ENCODE measurements at places on chromosomes 1 and 21. TPM values are rescaled to one million over a fixed set of nuclear protein-coding genes. Genes with fewer than 3 reads are reported as not detected.

TGFB2 gene
- polyA plus RNA-seq = 10.2 TPM

GRCh38 chr1:201779351-201779880 lies 49.5 kb upstream of the IPO9 start:
- no peak for DNase-seq

DNA sequence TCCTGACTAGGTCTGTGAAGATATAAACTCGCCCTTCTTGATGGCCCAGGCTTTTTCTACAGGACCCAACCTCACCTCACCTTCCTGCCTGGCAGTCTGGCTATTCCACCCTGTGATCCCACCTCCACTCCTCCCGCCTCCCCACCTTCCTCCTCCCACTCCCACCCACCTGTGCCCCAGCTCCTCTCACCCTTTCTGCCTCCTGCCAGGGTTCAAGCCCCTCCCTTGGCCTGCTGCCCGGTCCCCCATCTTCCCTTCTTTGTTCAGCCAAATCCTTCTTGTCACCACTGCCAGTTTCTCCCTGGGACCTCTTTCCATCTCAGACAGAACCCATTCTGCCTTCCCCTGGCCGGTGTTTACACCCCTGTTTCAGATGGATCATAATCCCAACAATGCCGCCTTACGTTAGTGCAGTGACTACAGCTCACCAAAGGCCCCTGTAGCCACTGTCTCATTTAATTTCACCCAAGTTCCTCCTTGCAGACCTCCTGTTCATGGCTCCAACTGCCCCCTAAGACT lies 127.5 kb upstream of the EDN2 start:
- DNase-seq = no peak

- no peak for DNase-seq
Measured at GRCh38 chr1:79499541-79499940, 493.0 kb upstream of the ADGRL4 start.

DNA sequence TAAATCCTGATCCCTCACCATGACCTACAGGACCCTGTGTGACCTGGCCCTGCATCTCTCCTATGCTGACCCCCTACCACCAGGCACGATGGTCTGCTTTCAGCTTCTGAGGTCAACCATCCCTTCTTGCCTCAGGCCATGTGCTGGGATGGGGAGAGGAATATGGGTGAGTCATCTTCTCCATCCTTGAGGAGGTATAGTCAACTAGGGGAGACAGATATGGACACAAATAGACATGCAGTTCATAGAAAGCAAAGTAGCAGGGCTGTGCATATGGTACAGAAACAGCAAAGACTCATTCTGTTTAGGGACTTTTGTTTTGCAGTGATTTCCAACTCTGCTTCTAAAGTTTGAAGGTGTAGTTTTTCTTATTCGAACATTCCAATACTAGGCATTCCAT lies 250.8 kb upstream of the FGGY start:
- DNase-seq = no peak

- no peak for DNase-seq
Measured at GRCh38 chr1:23736437-23737134, 6.7 kb upstream of the ELOA start.

DNA sequence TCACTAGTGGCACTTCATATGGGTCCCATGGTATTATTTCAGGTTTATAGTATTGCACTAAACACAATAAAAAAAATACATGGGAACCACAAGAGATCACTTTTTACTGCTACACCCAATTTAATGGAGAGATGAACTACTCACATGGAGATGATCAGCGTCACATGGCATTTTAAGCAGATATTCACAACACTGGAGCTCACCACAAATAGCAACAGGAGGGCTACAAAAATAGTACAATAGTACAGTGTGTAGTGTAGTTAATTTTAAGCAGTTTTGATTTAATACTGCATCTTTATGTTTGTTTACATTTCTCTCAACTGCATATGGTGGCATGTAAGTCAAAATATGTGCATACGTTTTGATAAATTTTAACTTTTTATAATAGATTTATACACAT lies 31.0 kb downstream of the SNX7 start:
- no peak for DNase-seq

DNA sequence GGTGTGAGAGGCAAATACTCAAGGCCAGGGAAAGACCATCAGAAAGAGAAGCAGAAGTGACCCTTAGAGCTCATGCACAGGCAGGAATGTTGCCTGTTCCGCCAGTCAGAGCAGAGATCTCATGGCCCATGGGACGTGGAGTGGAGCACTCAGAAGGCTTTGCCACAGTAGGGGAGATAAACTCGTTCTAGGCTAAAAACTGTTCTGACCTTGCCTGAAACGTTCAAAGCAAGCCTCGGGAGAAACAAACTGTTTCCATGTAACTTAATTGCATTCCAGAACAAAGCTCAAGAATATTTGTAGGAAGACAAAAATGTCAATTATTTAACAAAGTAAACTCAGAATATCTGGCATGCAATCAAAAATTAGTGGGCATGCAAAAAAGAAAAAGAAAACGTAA lies 20.7 kb upstream of the SLC19A1 start:
- DNase-seq = no peak
